ENCODE measurements at places on chromosomes 1 and 21.

DNA sequence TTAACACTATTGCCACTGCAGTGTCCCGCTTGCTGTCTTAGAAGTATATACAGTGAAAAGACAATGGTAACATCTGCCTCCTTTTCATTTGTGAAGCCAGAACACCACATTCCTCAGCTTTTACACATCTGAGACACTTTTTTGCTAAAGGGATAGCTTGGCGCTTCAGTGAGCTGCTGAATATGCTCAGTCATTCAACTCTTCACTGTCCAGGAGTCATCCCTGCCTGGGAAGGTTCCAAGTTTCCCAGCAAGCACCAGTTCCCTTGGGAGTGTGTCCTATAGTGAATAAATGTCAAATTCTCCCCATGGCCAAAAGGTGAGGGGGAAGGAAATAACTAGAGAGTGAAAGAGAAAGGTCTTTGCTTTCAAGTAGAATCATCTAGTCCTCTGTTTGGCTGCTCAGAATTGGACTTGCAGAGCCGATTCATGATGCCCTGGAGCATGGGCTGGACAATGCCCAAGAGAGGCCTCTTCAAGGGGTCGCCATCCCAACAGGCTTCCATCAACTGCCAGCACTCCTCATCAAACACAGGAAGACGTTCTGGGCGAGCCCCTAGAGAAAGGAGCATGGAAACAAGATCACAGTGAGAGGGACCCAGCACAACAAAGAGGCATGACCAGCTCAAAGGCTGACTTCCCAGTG, 25.5 kb upstream of the RBBP5 start:
- no peak for DNase-seq

DNA sequence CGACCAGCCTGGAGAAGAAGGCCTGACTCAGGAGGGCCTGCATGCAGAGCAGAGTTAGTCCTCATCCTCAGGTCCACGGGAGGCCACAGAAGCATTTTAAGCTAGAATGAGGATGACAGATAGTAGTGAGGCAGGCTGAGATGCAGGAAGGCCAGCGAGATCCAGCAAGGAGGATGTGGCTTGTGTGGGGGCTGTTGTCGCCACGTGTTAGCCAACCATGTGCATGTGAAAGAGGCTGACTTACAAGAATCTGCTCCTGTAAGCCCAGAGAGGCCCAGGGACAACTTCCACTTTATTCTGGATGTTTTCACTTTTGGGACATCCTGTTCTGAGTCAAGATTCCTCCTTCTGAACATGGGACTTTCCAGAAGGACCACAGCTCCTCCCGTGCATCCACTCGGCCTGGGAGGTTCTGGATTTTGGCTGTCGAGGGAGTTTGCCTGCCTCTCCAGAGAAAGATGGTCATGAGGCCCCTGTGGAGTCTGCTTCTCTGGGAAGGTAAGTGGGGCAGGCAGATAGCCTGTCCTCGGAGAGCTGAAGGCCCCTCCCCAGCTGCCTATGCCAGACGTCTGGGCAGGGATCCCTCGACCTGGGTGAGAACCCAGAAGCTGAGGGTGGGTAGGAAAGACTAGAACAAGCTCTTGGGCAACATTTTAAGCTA, at the start of gene SLAMF8:
Gene SLAMF8 (plus strand): TSS at position 433 of the 661 bp plus-strand sequence. CDS start 26 bp downstream, at position 459.
- DNase-seq: peak; percentile 56

DNA sequence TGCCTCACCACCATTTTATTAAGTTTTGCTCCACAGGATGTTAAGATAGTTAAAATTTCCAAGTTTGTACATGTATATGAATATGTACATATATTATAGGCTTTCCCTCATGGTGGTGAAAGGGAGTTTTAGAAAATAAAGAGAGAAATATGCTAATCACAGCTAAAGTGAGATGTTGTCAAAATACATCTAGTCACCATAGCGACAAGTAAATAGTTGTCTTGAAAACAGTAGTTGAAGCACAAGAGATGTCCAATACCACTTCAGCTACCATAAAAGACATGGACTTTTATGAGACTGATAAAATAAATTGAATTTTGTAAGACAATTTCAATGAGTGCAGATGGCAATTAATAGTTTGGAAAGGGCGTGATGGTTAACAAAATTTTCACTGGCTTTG, 1600.0 kb downstream of the BRINP3 start:
- DNase-seq: no peak

- no peak for DNase-seq
Observed at GRCh38 chr1:107623431-107623830, 341.5 kb downstream of the VAV3 start.

DNA sequence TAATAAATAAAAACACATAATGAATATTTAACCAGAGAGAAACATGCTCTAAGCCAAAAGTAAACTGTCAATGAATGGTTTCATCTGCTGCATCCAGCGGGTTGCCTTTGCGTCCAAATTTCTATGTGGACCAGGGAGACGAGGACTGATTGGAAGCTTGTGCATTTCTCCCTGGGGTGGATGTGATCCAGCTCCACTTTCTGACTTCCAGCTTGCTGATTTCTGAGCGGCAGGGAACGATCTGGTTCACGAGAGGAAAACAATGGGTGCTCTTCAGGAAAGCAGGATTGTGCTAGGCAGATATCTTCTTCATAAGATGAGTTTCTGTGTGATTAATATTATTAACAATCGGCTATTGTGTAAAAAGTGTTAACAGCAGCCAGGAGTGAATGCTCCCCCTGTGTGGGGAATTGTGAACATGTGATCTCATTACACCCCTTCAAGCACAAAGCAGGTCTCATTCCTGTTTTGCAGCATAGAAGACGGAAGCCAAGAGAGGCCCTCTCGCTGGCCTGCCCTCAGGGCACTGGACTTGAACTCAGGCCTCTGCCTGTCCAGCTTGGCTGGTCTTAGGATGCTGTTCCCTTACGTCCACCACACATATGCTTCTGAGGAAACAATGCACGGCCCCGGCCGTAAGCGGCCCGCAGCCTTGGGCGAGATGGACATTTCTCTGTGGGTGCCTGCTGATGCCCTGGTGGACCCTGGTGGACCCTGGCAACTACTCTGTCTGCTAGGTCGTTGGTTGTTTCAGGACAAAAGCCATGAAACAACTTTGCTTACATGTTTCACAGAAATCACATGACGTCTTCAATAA, 183.4 kb upstream of the C1orf174 start:
- DNase-seq: no peak

Data from stimulated activated CD8-positive, alpha-beta memory T cell treated with anti-CD3 and anti-CD28 coated beads, Interleukin-7, amount 100 ng/mL, for 48 hours (primary cell).